ENCODE measurements at places on chromosomes 7 and 10.

DNA sequence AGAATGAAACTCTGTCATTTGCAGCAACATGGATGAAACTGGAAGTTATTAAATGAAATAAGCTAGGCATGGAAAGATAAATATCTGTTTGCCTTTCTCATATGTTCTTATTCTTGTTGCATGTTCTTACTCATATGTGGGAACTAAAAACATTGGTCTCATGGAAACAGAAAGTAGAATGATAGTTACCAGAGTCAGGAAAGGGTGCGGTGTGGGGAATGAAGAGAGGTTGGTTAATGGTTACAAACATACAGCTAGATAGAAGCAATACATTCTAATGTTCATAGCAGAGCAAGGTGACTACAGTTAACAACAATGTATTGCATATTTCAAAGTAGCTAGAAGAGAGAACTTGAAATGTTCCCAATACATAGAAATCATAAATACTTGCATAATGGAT is 105.1 kb downstream of the FAM107B start:
- DNase-seq: no peak

DNA sequence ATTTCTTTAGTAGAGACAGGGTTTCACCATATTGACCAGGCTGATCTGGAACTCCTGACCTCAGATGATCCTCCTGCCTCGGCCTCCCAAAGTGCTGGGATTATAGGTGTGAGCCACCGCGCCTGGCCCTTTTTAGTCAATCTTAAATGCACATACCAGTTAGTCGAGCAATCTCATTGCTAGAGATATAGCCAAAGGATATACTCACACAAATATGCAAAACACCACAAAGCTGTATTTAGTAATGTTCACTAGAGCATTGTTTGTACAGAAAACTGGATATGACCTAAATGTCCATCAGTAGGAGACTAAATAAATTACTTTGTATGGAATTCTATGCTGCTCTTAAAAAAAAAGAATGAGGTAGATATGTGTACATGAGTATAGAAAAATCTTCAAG is 24.5 kb upstream of the IL6 start:
- no peak for DNase-seq

- no peak for DNase-seq
Measured at GRCh38 chr7:127437241-127437640, 44.7 kb upstream of the ZNF800 start.

GRCh38 chr10:1651270-1651966 is 85.9 kb downstream of the ADARB2 start:
- DNase-seq: no peak

- peak; percentile 76 for DNase-seq
Measured at GRCh38 chr7:150368884-150369747, 494 bp downstream of the REPIN1 start.

DNA sequence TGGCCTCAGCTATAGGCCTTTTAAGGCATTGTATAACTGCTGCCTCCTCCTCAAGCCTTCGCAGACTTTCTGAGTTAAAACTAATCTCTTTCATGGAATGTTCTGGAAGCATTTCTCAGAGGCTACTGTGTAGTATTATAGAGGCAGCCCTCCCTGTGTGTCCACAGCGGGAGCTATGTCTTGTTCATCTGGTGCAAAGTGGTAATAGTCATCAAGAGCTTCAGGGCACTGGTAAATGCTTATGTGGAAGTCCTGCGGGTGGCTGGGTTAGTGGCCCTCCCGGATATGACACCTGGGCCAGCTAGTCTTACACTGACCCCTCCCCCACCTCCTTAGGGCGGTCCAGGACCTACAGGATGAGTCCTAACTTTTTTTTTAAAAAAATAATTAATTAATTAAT is 2.2 kb upstream of the ABHD11 start:
- DNase-seq: no peak

- DNase-seq: no peak
Measured at GRCh38 chr10:132678436-132679216, 107.3 kb downstream of the NKX6-2 start.

DNA sequence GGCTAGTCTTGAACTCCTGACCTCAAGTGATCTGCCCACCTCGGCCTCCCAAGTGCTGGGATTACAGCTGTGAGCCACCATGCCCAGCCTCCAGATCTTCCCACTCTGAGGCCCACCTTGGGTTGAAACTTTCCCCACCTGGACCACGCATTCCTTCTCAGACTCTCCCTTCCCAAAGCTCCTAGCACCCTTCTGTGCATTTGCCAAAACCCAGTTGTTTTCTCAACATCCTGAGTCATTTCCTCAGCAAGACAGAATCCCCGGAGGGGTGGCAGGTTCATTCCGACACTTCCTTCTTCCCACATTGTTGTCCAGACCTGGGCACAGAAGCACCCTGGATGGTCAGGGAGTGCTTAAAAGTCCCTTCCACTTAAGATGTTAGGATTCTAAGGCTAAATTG is 28.9 kb downstream of the BAG3 start:
- no peak for DNase-seq

GRCh38 chr10:28873540-28873939 is 196.2 kb downstream of the BAMBI start:
- DNase-seq: no peak

DNA sequence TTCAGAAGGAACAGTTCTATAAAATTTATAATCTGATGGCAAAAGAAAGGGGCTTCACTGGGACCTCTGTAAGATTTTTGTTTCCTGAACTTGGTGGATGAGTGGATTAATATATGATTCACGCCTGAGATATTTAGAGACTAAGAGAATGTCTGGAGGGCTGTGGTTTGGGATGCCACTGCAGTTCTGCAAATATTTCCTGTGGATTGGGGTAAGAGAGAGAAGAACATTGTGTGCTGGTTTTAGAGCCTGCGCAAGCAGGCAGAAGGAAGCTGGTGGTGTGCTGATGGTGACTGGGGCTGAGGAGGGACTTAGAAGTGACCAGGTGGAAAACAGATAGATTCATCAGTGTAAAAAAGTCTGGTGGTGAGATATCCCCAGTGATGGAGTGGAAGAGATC is 87.0 kb downstream of the SUGCT start:
- no peak for DNase-seq

DNA sequence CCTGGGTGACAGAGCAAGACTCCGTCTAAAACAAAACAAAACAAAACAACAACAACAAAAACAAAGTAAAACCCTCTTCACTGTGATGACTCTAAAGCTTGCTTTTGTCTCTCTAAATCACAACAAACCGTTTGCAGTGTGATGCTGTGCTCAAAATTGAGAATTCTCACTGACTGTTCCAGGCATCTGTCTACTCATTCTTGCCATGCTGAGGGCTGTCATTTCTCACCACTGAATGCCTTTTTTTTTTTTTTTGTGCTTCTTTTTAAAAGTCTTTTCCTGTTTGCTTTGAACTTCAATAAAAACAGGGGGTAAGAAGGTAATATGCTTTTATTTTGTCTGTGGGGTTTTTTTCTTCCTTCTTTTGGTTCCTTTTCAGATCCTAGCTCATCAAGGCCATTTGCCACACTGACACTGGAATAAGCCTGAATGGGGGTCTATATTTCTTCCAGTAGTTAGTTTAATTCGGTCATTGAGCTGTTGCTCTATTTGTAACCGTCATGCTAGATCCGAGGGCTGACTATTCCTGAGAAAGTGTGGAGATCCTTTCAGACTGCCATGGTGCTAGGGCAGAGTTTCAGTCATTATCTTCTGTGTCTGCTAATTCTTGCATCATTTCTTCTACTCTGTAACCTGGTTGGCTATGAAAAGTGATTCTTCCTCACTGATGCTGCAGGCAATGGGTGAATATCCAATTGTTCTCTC is 10.6 kb downstream of the FAS start:
- DNase-seq: no peak

Measured in stimulated activated CD8-positive, alpha-beta memory T cell treated with anti-CD3 and anti-CD28 coated beads, Interleukin-7, amount 100 ng/mL, for 4 hours (primary cell).